NCI-H2029 (cell line): ENCODE measurements at places on chromosomes 7 and 10.
A peak's percentile ranks its signal among the peaks of the same experiment; 100 is the strongest.

DNA sequence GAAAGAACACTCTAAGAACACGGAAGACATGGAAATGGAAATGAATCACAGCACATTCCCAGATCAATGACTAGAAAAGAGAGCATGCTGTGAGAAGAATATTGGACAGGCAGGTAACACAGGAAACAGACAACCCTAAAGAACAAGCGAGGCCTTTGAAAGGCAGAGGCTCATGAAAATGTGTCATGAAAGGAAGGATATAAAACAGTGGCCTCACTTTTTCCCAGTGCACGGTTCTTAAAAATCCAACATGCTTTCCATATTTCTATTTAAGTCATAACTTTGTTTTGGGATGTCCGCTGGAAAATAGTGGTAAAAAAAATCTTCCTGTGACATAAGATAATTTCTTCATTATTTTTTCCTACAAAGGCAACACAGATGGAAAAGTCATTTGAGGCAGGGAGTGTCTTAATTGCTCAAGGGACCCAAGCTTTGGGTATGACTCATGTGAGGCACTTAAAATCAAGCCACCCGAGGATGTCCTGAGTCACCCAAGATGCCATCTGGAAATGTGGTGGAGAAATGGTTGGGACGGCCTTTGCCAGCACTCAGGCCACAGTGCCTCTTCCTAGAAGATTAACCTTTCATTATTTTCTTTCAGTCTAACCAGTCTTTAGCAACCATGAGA is 17.0 kb downstream of the ITIH5 start:
- DNase-seq = no peak

- DNase-seq = no peak
These were observed 123.9 kb downstream of the COL26A1 start for GRCh38 chr7:101486433-101487104.

DNA sequence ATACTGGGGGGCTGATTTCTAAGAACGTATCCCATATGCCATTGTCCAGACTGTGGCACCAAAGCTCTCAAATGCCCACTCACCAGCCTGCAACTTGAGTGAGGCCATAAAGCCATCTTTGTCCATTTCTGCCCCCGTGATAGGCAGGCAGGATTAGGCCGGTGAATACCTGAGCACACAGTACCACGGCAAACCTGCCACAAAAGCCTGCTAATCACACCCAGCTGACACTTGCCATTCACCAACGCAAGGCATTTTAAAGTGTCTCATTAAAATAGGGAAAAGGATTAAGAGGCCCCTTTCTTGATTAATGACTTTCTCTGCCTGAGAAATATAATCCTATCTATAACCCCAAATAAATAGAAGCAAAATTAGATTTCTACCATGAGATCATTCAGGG is 111.4 kb upstream of the NANOS1 start:
- no peak for DNase-seq

DNA sequence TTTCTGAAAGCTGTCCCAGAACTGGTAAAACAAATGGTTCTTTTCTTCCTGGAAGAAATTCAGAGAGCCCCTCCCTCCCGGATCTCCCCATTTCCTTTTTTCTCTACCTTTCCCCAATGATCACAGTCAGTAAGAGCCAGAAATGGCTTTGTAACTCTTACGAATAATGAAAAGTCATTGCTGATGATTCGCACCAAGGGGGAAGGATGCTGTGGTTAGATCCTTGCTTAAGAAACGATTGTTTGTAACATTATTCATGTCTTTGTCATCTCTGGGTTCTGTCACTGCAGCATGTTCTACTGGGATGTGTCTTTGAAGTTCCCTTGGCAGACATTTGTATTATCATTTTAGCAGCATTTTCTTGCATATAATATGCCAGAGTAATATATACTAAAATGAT is 138.9 kb downstream of the CACNB2 start:
- no peak for DNase-seq

DNA sequence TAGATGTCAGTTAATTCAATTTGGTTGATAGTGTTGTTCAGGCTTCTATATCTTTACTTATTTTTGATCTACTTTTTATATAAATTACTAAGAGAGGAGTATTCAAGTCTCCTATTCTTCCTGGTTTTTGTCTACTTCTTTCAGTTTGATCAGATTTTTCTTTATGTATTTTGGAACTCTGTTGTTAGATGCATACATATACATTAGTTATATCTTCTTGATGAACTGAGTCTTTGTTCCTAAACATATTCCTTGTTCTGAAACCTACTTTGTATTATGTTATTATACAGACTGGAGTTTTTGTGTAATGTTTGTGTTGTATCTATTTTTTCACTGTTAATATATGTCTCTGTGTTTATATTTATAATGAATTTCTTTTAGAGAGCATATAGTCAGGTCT is 118.8 kb downstream of the LRMDA start:
- DNase-seq = no peak

- DNase-seq = no peak
These were observed 52.7 kb downstream of the KIAA1217 start for GRCh38 chr10:24261627-24262026.

DNA sequence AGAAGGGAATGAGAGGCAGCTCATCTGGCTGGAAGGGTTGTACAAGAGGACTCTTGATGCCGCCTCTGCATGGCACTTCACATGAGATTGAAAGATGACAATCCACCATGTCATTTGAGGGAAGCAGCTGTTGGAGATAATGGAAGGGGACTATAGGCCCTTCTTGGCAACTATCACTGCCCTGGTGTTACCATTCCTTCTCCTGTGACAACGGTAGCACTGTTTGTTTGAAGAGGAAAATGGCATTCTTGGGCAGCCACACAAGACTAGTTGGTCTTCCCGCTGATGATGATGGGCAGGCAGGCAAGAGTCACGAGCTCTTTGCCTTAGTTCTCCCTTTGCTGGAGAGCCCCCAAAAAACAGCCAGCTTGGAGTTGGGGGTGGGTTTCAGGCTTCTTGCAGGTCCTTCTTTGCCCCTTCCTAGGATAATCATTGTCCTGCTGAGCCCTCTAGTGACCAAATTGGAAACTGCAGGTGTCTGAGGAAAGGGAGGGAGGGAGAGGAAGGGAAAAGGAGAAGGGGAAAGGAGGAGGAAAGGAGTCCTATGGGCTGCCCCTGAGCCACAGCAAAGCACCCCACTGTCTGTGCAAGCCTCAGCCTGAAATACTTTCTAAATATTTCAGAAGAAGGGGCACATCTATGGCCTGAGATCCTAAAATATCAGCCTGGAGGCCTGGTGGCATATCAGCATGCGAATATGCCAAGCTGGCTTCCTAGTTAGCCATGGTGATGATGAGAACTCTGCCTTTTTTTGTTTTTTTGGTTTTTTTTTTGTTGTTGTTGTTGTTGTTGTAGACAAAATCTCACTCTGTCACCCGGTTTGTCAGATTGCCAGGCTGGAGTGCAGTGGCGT is 165.6 kb upstream of the KMT2E start:
- peak; percentile 49 for DNase-seq

DNA sequence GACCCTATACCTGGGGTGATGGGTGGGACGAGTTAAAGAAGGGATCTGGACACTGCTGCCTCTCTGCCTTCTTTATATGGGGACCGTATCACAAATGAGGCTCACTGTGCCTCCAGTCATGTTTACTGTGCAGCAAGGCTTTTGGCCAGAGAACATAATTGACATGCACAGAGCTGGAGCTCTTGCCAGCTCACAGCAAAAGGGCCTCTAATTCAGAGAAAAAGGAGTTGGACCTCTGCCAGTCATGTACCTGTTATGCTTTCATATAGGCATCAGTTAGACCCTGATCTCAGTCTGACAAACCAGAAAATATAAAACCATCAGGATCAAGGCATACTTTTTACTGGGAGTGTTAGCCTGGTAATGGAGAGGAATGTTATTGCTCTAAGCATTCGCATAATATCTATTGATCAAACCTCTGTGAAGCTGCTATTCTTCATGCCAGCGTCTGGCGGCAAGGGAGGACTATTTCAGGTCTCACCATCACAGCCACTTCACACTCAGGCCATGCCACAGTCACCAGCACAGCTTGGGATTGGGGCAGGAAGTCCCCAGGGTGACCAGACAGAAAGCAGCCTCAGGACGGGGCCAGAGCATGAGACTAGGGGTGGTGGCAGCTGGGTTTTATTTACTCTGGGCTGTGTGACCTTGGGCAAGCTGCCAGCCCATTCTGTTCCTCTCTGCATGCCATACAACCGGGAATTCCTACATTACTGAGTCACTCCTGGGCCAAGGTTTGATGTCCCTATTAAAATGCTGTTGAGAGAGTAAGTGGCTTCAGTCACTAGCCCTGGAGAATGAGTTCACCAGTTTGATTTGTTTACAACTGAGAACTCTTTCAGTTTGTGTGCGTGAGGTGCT is 90.1 kb downstream of the NPSR1 start:
- DNase-seq = peak; percentile 95

- no peak for DNase-seq
These were observed 4.6 kb downstream of the TRPV6 start for GRCh38 chr7:142880876-142881505.
